ENCODE measurements at places on chromosomes 1 and 21.

- no peak for DNase-seq
Measured at GRCh38 chr1:19610282-19610981, 33.7 kb upstream of the NBL1 start.

GRCh38 chr21:42850866-42851391 lies 28.4 kb downstream of the WDR4 start:
- DNase-seq: no peak

DNA sequence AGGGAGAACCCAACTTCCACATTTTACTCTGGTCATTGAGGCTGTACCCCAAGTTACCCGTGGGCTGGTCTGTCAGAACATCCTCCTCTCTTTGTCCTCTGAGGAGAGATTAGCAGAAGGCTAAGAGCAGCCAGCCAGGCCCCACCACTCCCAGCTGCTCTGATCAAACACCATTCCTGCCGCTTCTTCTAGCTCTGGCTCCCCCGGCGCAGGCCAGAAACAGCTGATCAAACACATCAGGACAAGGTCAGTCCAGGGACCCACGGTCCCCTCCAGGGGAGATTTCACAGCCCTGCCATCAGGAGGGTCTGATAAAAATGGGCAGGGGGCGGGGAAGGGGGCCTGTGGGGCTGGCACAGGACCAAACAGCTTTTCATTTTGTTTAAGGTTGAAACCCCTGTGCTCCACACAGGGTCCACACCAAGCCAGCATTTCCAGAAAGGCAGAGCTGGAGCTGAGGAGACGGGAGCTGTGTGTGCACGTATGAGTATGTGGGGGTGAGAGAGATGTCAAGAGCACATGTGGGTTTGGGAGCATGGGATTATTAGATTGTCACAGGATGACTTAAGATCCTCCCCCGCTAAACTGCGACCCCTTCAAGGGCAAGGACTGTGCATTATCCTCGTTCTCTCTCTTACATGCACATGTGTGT lies 29.9 kb upstream of the EPHA8 start:
- no peak for DNase-seq

DNA sequence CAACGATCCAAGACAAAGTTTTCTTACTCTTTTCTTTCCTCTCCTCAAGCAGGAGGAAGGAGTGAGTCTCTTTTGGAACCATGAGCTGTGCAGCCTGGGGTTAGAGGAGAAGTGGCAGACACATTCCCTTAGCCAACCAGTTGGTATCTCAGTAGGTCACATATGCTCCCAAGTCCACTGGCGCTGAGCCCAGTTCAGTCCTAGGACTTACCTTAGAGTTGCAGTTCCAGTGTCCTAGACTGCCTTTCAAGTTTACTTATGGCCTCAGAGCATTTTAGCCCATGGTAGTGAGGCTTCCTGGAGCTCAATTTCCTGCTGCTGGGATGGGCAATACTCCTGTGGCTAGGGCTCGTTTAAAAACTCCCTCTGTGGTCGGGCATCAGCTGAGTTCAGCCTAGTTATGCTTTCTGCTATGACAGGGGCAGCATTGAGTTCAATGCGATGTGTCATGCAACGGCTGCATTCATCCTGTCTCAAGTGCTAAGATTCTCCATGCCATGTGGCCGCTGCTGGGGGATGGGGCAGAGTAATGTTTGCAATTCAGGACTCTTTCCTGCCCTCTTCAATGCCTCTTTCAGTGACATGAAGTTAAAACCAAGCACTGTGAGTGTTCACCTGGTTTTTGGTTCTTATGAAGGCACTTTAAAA lies 103.8 kb downstream of the LRRC7 start:
- DNase-seq: no peak

GRCh38 chr1:31227891-31228568 lies 11.7 kb downstream of the NKAIN1 start:
- DNase-seq: peak; percentile 40

DNA sequence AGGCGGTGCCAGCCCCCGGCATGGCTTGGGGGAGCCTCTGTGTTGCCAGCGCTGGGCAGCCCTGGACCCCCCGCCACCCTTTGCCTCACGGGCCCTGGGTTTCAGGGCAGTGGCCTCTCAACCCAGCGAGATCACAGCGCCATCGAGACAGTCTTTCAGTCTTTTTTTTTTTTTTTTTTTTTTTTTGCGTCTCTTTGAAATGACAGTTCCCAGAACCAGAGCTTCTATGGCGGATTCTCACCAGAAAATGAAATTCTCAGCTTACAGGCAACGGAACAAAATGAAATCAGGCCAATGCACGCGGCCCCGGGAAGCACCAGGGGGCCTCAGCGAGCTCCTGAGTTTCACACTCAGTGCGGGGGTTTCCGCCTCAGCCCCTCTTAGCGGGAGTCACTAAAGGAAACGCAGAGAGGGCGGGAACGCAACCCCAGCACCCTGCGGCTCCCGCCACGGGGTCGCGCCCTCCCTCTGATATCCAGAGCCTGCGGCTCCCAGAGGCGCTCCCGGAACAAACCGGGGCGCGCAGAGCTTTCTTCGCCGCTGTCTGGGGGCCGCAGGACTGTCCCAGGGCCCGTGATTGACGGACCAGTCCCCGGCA lies 8.0 kb upstream of the COL6A1 start:
- peak; percentile 89 for DNase-seq

GRCh38 chr1:230299191-230300006 lies 126.7 kb downstream of the PGBD5 start:
- DNase-seq: no peak

- DNase-seq: no peak
Measured at GRCh38 chr1:19765623-19766022, 34.1 kb downstream of the TMCO4 start.

GRCh38 chr1:185960422-185961321 lies 226.5 kb downstream of the HMCN1 start:
- DNase-seq: peak; percentile 57

- no peak for DNase-seq
Measured at GRCh38 chr1:189596197-189596596, 881.5 kb downstream of the BRINP3 start.

GRCh38 chr1:41447995-41448770 lies 36.3 kb downstream of the EDN2 start:
- no peak for DNase-seq

GRCh38 chr1:214476229-214476985 lies 75.0 kb downstream of the PTPN14 start:
- no peak for DNase-seq

DNA sequence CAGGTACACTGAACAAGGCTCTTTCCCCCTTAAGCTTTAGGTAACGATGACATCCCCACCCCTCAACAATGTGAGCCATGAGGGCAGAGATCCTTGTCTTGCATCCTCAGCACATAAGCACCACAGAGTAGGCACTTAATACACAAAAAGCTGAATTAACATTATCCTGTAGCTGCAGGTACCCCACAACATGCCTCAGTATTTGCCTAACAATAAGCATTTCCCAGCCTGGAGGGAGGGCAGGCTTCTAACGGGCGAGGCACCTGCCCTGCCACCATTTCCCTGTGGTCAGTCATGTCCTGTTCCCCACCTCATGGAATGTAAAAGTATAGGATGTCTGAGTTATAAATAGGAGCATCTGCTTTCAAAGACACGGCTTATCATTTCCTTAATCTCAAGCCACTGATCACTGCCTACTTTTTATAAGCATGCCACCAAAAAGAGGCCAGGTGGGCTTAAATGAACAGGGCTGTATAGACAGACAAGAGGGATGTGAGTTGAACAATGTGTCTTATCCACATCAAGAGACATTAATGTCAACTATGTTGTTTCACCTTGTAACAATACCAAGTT lies 3.4 kb downstream of the CAPZB start:
- no peak for DNase-seq

- no peak for DNase-seq
Measured at GRCh38 chr1:236201786-236202185, 59.4 kb downstream of the GPR137B start.

DNA sequence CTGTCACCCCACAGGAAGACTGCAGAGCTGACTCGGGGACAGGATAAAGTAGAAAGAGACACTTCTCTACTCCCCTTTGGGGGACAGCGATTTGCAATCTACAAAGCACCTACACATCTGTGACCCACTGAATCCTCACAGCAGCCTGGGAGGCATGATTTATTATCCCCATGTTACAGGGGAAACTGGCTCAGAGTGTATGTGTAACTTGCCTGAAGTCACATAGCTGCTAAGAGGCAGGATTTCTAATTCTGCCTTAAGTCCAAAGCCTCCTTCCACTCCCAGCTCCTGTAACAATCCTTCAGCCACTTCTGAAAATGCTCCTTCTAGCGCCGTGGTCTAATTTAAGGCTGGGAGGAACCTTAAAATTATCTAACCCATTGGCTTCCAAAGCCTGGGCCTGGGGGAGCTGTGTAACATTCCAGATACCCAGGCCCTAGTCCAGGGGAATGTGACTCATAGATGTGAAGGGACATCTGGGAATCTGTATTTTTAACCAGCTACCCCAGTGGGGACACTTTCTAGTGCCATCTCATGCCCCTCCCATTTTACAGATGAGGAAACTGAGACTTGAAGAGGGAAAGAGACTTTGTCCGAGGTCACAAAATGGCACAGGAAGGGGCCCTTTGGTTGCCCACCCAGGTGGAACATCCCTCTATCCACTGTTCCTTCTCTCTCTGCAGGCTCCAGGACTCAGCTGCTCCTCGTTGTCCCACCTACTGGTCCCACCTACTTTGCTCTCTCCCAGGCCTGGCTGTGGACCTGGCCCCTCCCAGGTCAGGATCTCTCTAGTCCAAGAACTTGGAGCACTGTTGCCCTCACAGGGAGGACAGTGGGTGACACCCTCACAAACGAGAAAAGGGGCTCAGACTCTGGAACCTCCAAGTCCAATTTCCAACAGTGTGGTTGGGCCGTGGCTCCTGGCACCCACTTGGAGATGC lies 48.9 kb downstream of the AHDC1 start:
- DNase-seq: no peak

GRCh38 chr1:176384841-176385240 lies 78.1 kb upstream of the PAPPA2 start:
- no peak for DNase-seq

GRCh38 chr1:35555601-35556477 lies 1.4 kb downstream of the KIAA0319L start:
- no peak for DNase-seq

DNA sequence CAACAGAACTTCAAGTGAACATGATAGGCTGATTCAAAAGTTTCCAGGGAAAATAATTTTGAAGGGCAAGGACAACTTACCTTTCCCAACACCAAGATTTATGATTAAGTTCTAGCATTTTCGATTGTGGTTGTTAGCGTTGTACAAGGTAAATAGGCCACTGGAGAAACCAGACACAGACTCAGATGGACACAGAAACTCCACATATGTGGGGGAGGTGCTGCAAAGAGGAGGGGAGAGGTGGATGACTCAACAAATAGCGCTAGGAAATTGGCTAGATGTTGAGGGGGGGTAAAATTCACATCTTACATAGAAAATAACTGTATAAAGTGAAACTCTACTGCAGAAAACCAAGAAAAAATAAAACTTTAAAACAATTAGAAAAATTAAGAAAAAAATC lies 564.4 kb downstream of the MATN1 start:
- DNase-seq: no peak

DNA sequence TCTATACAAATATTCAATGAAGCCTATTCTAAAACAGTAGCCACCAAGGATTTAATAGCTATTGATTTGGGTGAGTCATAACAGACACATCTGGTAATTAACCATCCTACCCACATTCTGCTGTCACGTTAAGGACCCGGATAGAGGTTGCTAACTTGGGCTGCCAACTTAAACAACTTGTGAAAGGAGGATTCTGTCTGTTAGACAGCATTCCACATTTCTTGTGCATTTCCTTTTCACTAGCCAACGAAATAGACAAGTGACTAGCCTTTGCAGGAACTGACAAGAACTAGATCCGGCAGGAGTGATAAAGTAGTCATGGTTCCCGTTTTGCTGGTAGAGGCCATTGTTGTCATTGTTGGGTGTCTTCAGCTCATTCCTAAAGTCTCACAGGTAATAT lies 9.5 kb downstream of the DSCAM start:
- DNase-seq: no peak

- no peak for DNase-seq
Measured at GRCh38 chr1:215330426-215330825, 236.7 kb upstream of the KCTD3 start.

DNA sequence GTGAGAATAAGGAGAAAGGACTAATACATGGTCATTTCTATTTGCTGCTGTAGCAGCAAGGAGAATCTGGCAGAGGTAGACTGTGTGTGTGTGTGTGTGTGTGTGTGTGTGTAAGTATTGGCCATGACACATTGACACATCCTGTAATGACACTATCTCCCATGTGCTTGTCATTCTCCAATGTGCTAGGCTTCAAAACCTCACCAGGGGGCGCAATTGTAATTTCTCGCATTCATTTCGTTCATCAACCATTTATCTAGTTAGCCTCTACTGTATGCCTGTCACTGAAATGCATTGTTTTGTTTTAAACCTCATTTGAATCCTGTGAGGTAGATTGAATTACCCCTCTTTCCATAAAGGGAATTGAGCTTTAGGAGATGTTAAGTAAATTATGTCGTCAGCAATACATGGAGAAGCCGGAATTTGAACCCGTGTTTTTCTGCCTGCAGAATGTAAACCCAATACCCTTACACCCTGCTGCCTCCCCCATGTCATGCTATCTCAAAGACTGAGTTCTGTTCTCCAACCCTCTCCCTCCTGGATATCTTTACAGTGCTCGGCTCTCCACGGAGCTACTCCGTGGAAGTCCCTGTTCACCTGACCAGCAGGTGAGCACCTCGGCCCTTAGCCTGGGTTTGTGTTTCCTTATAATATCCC lies 100.8 kb downstream of the UCK2 start:
- peak; percentile 55 for DNase-seq

- DNase-seq: no peak
Measured at GRCh38 chr1:29312469-29313461, 76.4 kb downstream of the PTPRU start.

DNA sequence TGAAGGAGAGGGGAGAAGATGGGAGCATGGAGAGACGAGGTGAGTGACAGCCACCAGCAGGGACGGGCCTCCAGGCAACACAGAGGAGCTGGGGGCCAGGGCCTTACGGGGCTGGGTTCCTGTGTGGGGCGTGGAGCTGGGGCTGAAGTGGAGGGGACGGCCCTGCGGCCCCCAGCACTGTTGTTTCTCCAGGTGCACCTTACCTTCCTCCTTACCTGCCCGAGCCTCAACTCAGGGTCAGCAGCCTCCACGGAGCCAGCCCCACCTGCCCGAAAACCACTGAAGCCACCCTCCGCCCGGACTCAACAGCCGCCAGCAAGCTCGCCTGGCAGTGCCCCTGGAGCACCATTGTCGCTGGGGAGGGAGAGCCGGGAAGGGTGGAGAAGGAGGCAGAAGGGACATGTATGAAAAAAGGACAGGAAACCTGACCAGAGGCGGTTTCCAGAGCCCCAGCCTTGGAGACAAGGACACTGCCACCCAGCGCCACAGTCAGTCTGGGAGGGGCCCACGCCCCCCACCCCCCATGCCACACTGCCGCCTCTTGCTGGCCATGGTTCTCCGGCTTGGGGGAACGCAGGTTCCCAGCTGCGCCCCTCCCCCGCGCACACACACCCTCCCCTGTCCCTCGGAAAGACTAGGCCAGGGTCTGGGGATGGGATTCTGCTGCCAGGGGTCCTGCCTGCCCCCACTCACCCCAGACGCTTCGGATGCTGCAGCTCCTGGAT lies 10.6 kb downstream of the PLA2G2F start:
- no peak for DNase-seq

GRCh38 chr1:214362188-214362882 lies 81.4 kb downstream of the SMYD2 start:
- DNase-seq: no peak

GRCh38 chr1:84643183-84643582 lies 47.1 kb downstream of the SSX2IP start:
- DNase-seq: no peak

All from left kidney (tissue), 8 donors.